Central memory CD8-positive, alpha-beta T cell (primary cell): ENCODE measurements at places on chromosomes 7 and 10.

- H3K27ac ChIP-seq, result no peak overlapping the region
- H3K27me3 ChIP-seq, result peaks cover 4% of the 10 kb centered on the region
- H3K4me1 ChIP-seq, result peaks cover 13% of the 10 kb centered on the region
- peak; percentile 75 for DNase-seq
Observed at GRCh38 chr7:101542527-101543241, 86.4 kb downstream of the MYL10 start.

- peaks cover 39% of the 10 kb centered on the region for H3K27me3 ChIP-seq
- no peaks in the 10 kb centered on the region for H3K4me1 ChIP-seq
- DNase-seq, result no peak
- H3K36me3 ChIP-seq, result no peaks in the 10 kb centered on the region
- H3K4me3 ChIP-seq, result no peak overlapping the region
Observed at GRCh38 chr10:45229823-45230222, 85.6 kb downstream of the OR13A1 start.

DNA sequence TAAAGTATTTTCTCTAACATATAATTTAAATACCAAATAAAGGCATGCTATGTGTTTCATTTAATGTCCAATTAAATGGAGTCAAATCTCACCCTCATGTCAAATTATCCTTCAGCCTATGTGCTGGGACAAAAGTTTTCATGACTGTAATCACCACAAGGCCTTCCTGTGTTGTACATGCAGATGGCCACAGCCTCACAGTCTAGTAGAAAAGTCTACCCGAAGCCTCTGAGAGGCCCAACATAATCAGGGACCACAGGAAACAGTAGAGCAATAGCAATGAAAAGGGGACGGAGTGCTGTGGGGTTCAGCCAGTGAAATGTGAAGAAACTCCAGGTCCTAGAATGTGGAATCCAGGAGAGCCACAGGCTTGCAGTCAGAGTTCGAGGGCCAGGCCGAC, 140.2 kb upstream of the KLF6 start:
- peaks cover 2% of the 10 kb centered on the region for H3K36me3 ChIP-seq
- no peaks in the 10 kb centered on the region for H3K27me3 ChIP-seq
- no peak overlapping the region for H3K4me3 ChIP-seq

DNA sequence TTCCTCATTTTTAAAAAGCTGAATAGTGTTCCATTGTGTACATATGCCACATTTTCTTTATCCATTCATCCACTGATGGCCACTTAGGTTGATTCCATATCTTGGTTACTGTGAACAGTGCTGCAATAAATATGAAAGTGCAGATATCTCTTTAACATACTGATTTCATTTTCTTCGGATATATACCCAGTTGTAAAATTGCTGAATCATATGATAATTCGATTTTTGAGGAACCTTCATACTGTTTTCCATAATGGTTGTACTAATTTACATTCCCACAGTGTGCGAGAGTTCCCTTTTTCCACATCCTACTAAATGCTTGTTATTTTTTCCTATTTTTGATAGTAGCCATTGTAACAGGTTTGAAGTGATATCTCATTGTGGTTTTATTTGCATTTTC, 263.2 kb downstream of the STK31 start:
- H3K36me3 ChIP-seq, result no peaks in the 10 kb centered on the region
- no peak overlapping the region for H3K27ac ChIP-seq
- H3K4me3 ChIP-seq, result no peak overlapping the region
- no peak for DNase-seq
- H3K4me1 ChIP-seq, result no peaks in the 10 kb centered on the region

DNA sequence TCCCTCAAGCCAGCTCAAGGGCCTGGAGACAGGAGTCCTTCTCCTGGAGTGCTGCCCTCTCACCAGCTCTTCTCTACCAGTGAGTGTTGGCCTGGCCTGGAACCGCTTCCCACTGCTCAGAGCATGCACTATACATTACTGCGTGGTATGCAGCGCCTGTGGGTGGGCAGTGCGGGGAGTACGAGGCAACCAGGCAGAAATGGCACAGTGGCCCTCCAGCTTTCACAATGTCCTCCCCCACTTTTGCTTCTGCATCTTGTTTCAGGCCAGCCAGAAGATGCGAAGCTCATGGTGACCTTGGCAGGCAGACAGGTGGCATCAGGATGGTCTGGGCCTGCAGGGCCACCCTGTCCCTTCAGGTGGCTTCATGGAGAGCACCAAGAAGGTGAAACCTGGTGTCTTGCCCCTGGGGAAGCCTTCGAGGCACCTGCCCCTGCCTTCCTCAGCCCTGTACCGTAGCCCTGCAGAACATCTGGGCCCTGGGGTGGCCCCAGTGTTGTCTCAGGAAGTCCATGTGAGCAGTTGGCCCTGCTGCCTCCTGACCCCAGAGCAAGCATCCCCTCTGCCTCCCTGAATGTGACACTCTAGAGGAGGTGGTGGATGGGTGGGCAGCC, 35.8 kb downstream of the RASGEF1A start:
- H3K27me3 ChIP-seq, result no peaks in the 10 kb centered on the region
- H3K4me1 ChIP-seq, result peaks cover 62% of the 10 kb centered on the region
- H3K36me3 ChIP-seq, result peaks cover 7% of the 10 kb centered on the region
- H3K27ac ChIP-seq, result peak overlapping the region; percentile 90
- H3K4me3 ChIP-seq, result peak overlapping the region; percentile 87

DNA sequence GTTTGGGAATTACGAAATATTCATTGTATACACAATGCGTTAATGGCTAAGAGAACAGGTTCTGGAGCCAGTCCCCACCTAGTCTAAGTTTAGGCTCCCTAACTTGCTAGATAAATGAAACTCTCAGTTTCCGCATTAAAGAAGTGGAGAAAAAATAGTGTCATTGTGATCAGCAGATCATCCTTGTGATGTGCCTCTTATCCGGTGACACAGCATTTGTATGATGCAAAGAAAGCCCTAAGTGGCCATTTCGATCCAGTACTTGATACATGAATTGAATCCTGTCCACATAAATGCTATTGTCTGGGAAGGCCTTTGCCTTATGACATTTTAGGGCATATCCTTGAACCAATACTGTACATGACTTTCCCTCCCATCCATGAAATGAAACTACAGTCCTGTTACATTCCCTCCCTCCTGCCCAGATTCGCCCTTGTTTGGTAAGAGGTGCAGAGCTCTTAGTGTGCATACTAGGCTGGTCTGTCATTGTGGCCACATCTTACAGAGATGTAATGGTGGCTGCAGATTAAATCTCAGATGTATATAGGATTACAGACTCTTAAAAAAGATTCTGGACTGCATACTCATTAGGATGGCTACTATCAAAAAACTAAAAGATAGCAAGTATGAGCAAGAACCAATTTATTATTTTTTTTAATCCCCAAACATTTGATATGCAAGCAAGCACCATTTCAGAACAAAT, 80.9 kb downstream of the LRRC4 start:
- no peaks in the 10 kb centered on the region for H3K4me1 ChIP-seq
- H3K36me3 ChIP-seq, result peaks cover 16% of the 10 kb centered on the region
- H3K27ac ChIP-seq, result no peak overlapping the region
- H3K4me3 ChIP-seq, result no peak overlapping the region
- no peaks in the 10 kb centered on the region for H3K27me3 ChIP-seq

DNA sequence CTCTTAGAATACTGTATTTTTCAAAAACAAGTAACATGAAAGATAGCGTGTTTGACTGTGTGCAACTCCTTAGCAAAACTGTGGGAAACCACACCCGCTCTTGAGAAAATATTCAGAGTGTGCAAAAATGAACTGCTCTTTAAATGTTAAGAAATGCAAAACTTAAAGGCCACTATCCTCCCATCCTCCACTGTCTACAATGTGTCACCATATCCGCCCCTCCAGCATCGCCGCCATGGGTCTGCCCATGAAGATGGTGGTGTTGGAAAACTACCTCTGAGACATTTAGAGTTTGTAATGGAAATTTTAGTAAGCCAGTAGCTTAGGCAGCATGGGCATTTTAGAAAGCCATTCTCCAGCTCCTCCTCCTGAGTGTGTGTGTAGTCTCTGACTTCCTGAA, 20.1 kb upstream of the NMT2 start:
- peaks cover 19% of the 10 kb centered on the region for H3K4me1 ChIP-seq
- no peak overlapping the region for H3K4me3 ChIP-seq
- no peaks in the 10 kb centered on the region for H3K27me3 ChIP-seq
- no peak overlapping the region for H3K27ac ChIP-seq
- DNase-seq, result no peak

DNA sequence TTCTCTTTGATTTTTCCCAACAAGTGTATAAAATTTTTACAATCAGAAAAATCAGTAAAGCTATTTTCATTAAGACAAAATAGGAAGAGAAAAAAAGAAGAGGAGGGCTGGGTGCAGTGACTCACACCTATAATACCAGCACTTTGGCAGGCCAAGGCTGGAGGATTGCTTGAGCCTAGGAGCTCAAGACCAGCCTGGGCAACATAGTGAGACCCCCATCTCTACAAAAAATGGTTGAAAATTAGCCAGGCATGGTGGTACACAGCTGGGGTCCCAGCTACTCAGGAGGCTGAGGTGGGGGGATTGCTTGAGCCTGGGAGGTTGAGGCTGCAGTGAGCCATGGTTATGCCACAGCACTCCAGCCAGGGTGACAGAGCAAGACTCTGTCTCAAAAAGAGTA, 172.3 kb downstream of the AKR1D1 start:
- no peak overlapping the region for H3K4me3 ChIP-seq
- H3K27me3 ChIP-seq, result peaks cover 35% of the 10 kb centered on the region
- H3K36me3 ChIP-seq, result no peaks in the 10 kb centered on the region
- H3K4me1 ChIP-seq, result no peaks in the 10 kb centered on the region

- no peaks in the 10 kb centered on the region for H3K4me1 ChIP-seq
- no peaks in the 10 kb centered on the region for H3K27me3 ChIP-seq
- H3K36me3 ChIP-seq, result peaks cover 3% of the 10 kb centered on the region
- no peak overlapping the region for H3K4me3 ChIP-seq
- DNase-seq, result no peak
Observed at GRCh38 chr7:6175645-6176044, 96.8 kb downstream of the CYTH3 start.

DNA sequence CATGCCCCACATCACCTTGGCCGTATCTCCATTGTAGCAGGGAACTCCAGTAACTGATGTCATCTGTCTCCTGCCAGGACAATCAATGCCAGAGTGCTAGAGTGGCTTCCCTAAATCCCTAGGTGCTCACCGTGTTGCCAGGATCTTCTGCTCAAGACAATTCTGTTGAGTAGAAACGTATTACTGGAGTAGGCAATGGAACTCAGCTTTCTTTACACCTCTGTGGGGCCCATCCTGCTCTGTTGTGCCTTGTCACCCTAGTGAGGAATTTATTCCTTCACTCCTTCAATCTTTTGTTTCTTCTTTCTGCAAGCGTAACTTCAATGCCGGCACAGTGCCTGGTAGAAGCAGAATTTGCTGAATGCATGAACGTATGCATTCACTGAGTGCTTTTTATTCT, 305.5 kb upstream of the ZMIZ1 start:
- no peaks in the 10 kb centered on the region for H3K4me1 ChIP-seq
- H3K27ac ChIP-seq, result no peak overlapping the region
- H3K4me3 ChIP-seq, result no peak overlapping the region
- H3K36me3 ChIP-seq, result no peaks in the 10 kb centered on the region
- no peak for DNase-seq

GRCh38 chr10:133339708-133340380, 3.1 kb upstream of the CALY start:
- H3K4me1 ChIP-seq, result peaks cover under 1% of the 10 kb centered on the region
- no peak overlapping the region for H3K4me3 ChIP-seq
- no peak overlapping the region for H3K27ac ChIP-seq
- peaks cover 15% of the 10 kb centered on the region for H3K27me3 ChIP-seq
